Stimulated activated CD4-positive, alpha-beta T cell treated with anti-CD3 and anti-CD28 coated beads, Interleukin-12 subunit alpha, Interleukin-12 subunit beta, amount 100 ng/mL, for 4 hours (primary cell): ENCODE measurements at places on chromosomes 1 and 21.

DNA sequence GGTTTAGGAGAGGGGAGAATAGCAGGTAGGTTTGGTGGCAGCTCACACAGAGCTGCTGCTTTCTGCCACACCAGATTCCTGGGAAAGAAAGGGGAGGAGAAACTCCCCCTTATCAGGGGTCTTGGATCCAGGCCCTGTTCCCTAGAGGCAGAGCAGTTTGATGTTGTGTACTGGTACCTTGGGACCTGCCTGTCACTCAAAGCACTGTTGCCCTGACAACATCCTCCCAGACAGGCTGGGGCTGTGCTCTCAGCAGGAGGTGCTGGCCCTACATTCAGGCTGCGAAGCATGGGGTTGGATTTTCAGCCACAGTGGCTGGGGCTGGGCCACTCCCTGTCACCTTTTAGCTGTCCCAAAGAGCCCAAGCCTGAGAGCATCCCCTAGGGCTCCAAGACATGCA lies 188.0 kb downstream of the GRIK3 start:
- no peak for DNase-seq

GRCh38 chr1:6438047-6438525 lies 13.5 kb downstream of the ESPN start:
- peak; percentile 68 for DNase-seq

DNA sequence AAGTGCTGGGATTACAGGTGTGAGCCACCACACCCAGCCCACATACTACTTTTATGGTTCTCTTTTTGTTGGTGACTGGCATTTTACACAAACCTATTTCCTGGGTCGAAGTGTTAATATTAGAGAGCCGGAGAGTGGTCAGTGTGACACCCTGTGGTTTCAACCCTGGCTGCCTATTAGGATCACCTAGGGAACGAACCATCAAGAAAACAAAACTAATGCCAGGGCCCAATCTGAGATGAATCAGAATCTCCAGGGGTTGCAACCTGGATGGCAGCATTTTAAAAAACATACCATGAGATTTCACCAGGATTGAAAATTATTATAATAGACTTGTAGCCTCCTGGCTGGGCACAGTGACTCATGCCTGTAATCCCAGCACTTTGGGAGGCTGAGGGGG lies 6.1 kb downstream of the MRPS21 start:
- no peak for DNase-seq

GRCh38 chr1:92956254-92957029 lies 4.8 kb downstream of the DIPK1A start:
- DNase-seq, result no peak

DNA sequence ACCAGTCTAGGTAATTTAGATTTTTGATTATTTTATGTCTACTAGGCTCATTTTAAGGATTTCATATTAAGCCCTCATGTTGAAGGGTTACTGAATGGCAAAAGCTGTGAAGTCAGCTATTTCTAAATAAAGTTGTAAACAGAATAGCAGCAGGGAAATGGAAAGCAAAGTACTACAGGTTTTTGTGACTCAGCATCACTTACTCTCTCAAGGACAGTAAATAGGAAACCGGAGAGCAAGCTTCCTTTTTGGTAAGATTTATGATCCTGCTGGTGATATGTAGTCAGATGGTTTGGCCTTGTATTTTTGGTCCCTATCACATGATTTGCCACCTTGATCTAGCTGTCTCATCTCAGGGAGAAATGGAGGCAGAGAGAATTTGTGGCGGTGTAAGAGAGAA lies 226.0 kb downstream of the RPS6KC1 start:
- DNase-seq, result no peak

GRCh38 chr1:24111262-24111995 lies 506 bp downstream of the MYOM3 start:
- DNase-seq, result no peak

GRCh38 chr1:69766431-69767180 lies 198.9 kb downstream of the LRRC7 start:
- no peak for DNase-seq

DNA sequence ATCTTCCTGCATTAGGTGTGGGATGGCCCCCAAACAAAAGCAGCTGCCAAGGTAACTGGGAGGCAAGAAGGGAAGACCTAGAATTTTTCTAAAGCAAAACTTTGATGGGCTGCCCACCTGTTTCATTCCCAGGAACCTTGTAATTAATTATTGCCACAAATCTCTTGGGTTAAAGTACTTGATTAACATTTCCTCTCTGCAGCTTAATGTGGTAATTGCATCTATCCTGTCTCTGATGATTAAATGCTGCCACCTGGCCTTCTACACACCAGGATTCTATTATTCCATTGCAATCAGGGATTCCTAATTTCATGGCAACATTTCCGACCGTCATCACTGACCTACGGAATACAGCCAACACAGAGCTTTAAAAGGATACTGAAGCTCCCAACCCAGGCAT lies 68.3 kb upstream of the RC3H1 start:
- no peak for DNase-seq

GRCh38 chr1:203860396-203861025 lies 888 bp upstream of the SNRPE start:
- no peak for DNase-seq

GRCh38 chr21:39913706-39914305 lies 46.6 kb downstream of the PCP4 start:
- DNase-seq, result no peak

DNA sequence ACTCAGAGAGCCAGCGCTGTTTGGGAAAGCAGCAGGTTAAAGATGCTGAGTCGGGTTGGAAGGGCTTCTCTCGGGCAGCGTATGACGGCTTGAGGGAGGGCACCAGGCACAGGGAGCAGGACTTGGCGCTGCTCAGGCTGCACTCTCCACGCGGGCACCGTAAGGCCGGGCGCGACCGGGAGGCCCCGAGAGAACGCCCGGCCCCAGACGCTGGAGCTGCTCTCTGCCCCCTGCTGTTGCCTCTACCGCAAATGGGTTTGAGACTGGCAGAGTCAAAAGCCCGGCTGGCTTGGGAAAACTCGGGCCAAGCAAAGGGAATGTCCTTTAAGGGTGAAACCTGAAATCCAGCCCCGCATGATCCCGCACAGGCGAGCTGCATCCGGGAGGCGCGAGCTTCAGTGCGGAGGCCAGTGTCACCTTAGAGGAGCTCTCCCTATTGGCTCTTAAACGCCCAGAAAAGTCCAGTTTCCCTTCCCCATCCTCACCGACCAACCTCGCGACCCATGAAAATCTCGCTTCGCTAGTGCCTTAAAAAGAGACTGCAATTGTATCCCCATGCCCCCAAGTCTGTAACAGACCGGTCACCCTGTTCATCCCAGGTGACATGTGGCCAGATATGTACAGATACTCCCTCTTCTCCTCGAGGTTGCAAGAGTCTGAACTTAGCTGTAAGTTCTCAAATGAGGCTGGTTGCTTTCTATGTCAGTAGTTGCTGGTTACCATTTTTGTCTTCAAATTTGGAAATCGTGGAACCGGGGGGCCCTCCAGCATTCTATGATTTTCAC lies 1.1 kb downstream of the PRRX1 start:
- no peak for DNase-seq

GRCh38 chr1:16067127-16067768 lies 6.2 kb downstream of the FAM131C start:
- DNase-seq, result no peak

- DNase-seq, result no peak
These were observed 39.4 kb downstream of the IGFN1 start for GRCh38 chr1:201229771-201230635.

DNA sequence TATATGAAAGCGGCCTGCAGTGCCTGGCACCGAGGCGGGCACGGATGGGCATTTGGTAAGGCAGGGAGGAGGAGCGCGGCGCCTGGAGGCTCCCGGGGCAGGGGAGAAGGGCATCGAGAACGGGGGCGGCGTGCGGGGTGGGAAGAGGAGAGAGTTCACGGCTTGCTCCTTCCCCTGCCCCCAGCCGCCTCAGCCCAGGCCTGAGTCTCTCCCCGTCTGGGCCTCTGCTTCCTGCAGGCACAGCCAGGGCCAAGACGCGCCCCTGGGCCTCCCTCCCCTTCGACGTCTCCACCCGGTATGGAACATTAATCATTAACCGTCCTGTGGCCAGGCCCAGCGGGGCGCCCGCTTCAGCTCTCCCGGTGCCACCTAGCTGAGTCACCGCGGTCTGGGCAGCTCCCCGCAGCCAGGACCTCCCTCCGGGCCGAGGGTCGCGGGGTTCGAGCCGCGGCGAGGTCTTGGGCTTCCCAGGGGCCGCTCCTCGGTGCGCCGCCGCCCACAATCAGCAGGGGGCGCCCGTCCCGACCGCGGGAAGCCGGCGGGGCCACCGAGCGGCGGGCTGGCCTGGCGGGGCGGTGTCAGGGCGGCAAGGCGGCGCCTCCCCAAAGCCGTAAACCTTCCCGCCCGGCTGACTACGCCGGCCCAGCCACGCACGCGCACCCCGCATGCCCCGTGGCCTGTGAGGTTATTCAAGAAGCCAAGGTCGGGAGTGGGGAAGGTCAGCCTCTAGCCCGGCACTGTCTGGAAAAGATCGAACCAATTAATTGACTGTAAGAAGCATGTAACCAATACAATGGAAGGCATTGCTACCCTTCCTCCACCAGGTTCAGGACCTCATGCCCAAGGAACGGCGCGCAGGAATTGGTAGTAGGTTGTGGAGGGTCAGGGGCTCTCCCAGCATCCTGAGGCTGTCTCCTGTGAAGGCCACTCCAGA lies 23.4 kb upstream of the RD3 start:
- peak; percentile 84 for DNase-seq

GRCh38 chr1:15836772-15837669 lies 10.5 kb upstream of the SPEN start:
- peak; percentile 43 for DNase-seq

- DNase-seq, result no peak
These were observed 189.5 kb downstream of the PLA2G4A start for GRCh38 chr1:187018291-187018690.

DNA sequence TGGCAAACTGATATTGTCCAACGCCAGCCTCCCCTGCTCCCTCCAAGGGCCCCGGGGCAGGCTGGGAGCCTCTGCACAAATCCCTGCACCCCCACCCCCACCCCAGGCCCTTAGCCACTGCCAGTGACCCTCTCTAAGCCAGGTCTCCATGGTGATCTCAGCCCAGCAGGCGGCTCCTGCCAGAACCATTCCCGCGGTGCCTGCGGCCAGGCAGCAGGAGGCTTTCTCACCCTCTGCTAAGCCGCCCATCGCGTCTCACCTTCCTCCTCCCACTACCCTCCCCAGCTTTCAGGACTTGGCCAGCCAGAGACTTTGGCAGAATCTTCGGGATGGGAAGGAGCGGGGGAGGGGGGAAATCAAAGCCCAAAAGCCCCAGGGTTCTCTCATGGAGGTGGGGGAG lies 46.8 kb upstream of the WASF2 start:
- DNase-seq, result no peak

GRCh38 chr1:90100566-90100965 lies 105.7 kb downstream of the ZNF326 start:
- no peak for DNase-seq

DNA sequence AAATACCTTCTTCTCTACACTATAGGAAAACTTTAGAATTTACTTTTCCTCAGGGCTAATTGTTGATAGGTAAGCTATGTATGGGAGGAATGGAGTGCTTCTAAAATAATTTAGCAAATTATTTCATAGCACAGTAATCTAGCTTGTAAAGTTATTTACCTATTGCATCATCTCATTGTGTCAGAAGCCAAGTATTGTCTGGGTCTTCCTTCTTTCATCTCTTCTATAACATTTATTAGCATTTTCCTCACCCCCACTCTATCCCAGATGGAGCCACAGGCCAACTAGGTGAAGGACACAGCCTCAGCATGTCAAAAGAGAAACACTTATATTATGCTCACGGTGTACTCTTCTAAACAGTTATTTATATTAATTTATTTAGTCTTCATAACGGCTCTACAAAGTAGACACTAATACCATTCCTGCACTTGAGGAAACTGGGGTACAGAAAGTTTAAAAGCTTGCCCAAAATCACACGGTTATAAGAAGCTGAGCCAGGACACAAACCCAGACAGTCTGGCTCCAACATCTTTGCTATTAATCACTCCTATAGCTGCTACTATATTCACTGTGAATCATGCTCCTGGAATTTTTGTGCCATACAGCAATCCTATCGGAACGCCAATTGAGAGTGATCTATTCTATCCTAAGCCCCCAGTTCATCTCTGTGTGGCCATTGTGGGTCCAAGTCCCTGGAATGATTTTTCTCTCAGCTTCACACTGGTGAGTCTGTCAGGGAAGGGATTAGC lies 43.1 kb downstream of the OR10J5 start:
- DNase-seq, result no peak

DNA sequence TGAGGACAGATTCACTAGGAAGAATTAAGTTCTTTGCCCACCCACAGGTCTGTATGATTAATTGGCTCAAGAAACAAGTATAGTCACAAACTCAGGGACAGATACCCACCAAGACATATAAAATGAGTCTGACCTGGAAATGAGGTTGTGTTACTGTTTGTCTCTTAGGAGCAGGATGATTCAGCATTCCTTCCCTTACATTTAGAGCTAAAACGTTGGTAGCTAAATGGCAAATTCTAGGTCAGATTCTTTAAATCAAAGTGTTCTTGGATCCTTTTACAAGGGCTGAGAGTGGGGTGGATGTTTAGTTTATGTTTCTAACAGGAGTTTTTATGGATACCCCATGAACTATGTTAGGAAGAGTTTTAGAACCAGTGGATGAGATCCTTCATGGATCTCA lies 4.7 kb downstream of the RIMKLA start:
- no peak for DNase-seq

DNA sequence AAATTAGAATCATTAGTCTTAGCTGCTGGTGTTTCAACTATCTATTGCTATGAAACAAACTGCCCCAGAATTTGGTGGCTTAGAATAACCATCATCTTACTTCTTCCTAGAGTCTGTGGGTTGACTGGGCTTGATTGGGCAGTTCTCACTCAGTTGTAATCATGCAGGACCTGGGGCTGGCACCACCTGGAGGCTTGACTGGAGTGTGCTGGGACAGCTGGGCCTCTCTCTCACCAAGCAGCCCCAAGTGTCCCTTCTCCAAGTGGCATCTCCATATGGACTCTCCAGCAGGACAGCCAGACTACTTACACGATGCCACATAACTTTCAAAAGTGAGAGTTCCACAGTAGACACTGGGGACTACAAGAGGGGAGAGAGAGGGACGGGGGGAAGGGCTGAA lies 140.3 kb upstream of the ATP1B1 start:
- DNase-seq, result no peak

DNA sequence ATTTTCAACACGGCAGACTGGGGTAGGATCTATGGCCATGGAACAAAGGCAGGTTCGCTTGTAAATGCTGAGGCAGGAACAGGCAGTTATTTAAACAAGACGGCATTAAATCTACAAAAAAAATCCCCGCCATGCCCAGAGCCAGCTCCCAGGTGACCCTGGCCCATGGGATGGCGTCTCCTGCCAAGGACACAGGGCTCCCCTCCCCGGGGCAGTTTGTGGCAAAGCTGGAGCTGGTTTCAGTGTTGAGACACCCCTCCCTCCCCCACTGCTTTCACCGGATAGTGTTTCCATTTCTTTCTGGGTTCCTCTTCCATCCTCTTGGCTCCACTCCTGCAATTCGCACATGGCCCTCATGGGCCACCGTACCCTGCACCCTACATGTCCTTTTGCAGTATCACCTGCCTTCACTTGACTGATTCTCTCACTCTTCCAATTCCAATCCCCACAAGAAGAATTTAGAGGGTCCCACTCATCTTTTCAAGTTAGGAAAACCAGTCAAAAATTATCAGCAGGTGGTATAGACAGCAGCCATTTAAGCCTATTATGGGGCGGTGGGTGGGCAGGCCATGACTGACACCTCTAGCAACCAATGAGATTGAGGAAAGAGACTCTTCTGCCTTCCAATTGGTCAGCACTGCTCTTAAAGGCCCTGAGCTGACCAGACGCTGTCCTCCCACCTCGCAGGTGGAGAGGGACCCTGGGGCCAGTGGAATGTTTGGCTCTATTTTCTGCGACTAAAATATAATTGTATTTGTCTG lies 52.0 kb downstream of the OLIG1 start:
- no peak for DNase-seq
